CD4-positive, CD25-positive, alpha-beta regulatory T cell (primary cell): ENCODE measurements at places on chromosomes 7 and 10. TPM values are rescaled to one million over a fixed set of nuclear protein-coding genes. Genes with fewer than 3 reads are reported as not detected.

Gene PLEKHS1
- polyA plus RNA-seq: not detected

DNA sequence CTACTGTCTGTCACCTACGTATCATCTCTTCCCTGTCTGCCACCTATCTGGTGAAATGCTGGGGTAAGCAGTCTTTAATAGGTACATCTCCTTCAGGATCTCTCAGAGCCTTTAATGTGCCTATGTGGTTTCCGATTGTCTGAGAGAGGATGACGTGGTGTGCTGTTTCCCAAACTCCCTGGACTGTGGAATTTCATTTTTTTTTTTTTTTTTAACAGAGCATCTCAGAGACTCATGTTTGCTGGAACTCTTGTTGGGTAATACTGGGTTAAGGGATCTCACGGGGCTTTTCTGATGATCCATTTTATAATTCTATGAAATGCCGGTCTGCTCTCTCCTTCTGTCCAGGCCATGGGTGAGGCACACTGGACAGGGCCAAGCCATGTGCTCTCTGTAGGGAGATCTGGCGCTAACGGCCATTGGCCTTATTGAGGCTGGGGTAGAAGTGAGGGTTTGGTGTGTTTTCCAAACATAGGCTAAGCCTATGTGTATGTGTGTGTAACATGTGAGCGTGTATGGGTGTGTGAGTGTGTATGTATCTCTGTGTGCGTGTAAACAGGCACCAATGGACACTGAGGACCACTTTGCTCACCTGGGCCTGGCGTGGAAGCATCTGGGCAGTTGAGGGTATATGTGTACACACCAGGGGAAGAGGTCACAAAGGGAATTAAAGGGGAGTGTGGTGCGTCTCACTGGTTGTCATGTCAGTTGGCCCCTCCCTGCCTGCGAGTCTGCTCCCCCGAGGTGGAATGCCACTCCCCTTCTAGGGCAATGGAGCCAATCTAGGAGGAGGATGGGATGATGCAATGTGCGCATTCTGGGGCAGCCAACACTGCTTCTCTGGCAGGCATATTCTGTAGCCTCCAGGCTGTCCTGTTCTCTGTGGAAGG, 7.8 kb downstream of the ADRA2A start:
- H3K4me3 ChIP-seq: no peak overlapping the region
- DNase-seq: no peak
- H3K36me3 ChIP-seq: no peaks in the 10 kb centered on the region
- peaks cover 3% of the 10 kb centered on the region for H3K27me3 ChIP-seq
- H3K27ac ChIP-seq: no peak overlapping the region

DNA sequence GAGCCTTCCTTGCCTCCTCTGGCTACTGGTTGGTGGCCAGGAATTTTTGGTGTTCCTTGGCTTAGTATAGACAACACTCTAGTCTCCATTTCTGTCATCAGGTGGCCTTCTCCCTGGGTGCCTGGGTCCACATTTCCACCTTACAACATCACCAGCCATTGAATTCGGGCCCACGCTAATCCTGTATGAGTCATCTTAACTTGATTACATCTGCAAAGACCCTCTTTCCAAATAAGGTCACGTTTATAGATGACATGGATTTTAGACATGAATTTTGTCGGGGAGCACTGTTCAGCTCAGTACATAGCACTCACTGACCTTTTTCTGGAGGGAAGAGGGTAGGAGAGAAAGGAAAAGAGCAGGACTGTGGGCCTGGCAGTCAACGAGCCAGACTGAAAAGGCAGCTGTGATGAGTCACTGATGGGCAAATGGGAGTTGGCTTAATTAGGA, 39.4 kb downstream of the MMRN2 start:
- no peak overlapping the region for H3K27ac ChIP-seq
- peaks cover 22% of the 10 kb centered on the region for H3K36me3 ChIP-seq
- DNase-seq: no peak
- no peak overlapping the region for H3K4me3 ChIP-seq
- no peaks in the 10 kb centered on the region for H3K27me3 ChIP-seq
- H3K4me1 ChIP-seq: no peaks in the 10 kb centered on the region

Gene PLEKHA1
- polyA plus RNA-seq: 102 TPM

Gene EN2
- polyA plus RNA-seq: not detected

Gene PITX3
- polyA plus RNA-seq: not detected

GRCh38 chr7:47435889-47436312, 146.0 kb downstream of the TNS3 start:
- DNase-seq: no peak
- H3K4me1 ChIP-seq: no peaks in the 10 kb centered on the region
- no peak overlapping the region for H3K4me3 ChIP-seq
- H3K36me3 ChIP-seq: no peaks in the 10 kb centered on the region
- H3K27ac ChIP-seq: no peak overlapping the region

DNA sequence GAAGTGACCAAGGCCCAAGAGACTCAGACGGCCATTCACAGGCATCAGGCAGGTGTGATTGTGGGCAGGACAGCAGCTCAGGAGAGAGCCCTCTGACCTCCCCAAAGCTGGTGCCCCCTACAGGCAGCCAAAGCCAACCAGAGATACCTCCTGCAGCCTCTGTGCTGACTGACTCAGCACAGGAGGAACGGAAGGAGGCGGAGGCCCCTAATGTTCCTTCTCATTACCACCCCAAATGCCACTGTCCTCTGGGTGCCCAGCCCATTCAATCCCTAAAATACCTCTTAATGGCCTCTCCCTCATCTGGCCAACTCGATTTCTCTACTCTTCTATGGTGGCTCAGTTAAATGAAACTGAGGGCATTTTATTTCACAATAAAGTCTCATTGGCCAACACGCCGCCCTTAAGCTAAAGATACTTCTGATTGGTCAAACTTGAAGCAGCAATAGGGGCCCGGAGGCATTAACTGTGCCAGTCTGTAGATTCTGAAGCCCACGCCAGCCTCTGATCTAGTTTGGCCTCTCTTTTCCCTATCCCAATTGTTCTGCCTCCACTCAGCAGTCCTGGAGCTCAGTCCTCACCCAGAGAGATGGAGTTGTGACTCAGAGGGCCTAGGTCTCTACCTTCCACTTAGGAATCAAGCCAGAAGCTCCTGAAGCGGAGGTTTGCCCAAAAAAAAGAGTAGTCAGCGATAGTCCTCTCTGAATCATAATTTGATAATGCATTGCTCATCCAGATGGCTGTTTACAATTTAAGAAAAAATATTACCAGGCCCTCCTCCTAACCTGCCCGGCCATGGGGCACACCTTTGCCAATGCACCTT, 1.2 kb downstream of the CYREN start:
- peak; percentile 50 for DNase-seq
- H3K36me3 ChIP-seq: peaks cover 24% of the 10 kb centered on the region
- no peaks in the 10 kb centered on the region for H3K27me3 ChIP-seq
- peaks cover 25% of the 10 kb centered on the region for H3K4me1 ChIP-seq

DNA sequence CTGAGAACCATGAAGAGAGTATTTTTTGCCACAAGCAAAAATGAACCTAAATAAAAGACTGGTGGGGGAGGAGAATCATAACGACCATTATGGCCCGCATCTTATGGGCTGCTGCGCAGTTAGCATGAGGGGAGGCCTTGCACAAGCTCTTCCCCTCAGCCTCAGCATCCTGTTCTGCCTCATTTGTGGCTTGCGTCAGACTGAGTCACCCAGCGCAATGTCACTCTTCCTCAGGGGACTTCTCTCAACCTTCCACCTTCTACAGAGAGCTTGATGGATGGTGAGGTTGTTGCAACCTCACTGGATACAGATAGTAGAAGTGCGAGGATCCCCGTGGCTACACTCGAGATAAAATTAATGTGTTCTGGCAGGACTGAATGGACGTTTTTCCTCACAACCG, 16.8 kb upstream of the GPR15LG start:
- no peak overlapping the region for H3K27ac ChIP-seq
- no peak overlapping the region for H3K4me3 ChIP-seq
- H3K36me3 ChIP-seq: peaks cover 30% of the 10 kb centered on the region
- peaks cover 2% of the 10 kb centered on the region for H3K27me3 ChIP-seq
- no peaks in the 10 kb centered on the region for H3K4me1 ChIP-seq
- no peak for DNase-seq

Gene PKD2L1
- not detected for polyA plus RNA-seq

- H3K4me1 ChIP-seq: no peaks in the 10 kb centered on the region
- H3K27me3 ChIP-seq: no peaks in the 10 kb centered on the region
- H3K27ac ChIP-seq: no peak overlapping the region
- no peaks in the 10 kb centered on the region for H3K36me3 ChIP-seq
- H3K4me3 ChIP-seq: no peak overlapping the region
Measured at GRCh38 chr10:18094793-18095192, 45.4 kb upstream of the CACNB2 start.

Gene STK17A
- polyA plus RNA-seq: 104 TPM

- H3K27ac ChIP-seq: no peak overlapping the region
- no peaks in the 10 kb centered on the region for H3K36me3 ChIP-seq
- H3K27me3 ChIP-seq: no peaks in the 10 kb centered on the region
- no peak overlapping the region for H3K4me3 ChIP-seq
Measured at GRCh38 chr7:14871880-14872279, 30.7 kb downstream of the DGKB start.

DNA sequence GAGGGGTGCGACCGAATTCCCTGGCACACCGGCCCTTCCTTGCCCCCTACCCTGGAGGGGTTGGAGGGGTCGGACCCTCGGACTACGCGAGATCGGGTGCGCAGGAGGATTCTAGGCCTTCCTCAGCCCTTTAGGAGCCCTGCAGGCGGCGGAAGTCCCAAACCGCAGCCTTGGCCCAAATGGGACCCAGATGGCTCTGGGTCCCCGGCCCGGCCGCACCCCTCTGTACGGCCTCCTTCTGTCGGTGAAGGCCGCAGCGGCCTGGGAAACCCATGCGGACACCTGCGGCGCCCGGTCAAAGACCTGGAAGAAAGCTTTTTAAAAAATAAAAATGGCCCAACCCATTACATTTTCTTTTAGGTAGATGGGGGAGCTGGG, 2.4 kb upstream of the VAX1 start:
- H3K36me3 ChIP-seq: no peaks in the 10 kb centered on the region
- H3K4me3 ChIP-seq: no peak overlapping the region
- peaks cover 27% of the 10 kb centered on the region for H3K27me3 ChIP-seq
- no peak for DNase-seq
- no peaks in the 10 kb centered on the region for H3K4me1 ChIP-seq

Gene ZNRF2
- 6.1 TPM for polyA plus RNA-seq

Gene ASIC3
- not detected for polyA plus RNA-seq

Gene LRRD1
- not detected for polyA plus RNA-seq

- H3K27ac ChIP-seq: no peak overlapping the region
- H3K4me1 ChIP-seq: no peaks in the 10 kb centered on the region
- no peaks in the 10 kb centered on the region for H3K27me3 ChIP-seq
- no peaks in the 10 kb centered on the region for H3K36me3 ChIP-seq
- H3K4me3 ChIP-seq: no peak overlapping the region
Measured at GRCh38 chr7:155011086-155011485, 8.2 kb upstream of the PAXIP1 start.

DNA sequence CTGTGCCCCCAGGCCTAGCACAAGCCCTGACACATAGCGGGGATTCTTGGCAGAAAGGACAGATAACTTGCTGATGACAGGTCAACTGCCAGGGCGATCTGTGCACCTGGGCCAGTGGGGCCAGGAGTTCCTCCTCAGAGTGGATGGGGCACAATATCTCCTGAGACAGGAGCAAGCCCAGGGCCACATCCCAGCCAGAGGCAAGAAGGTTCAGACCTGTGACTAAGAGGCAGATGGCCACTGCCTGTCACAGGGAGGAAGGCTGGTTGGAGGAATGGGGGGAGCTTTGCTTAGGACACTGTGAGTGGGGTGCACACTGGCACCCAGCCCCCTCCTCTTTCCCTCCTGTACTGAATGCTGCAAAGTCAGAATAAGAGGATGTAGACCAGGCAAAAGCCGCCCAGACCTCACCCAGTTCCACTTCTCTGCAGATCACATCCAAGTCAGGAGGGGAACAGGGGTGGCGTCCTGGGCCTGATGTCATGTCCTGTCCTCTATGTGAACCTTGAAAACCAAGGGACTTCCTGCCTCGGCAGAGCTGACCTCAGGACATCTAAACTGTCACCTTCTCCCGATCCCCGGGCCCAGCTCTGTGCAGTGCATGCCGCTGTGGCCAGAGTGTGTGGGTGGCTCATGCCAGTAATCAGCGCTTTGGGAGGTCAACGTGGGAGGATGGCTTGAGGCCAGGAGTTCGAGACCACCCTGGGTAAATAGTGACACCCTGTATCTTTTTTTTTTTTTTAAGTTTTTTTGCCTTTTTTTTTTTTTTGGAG, 1.3 kb downstream of the GUSB start:
- peak overlapping the region; percentile 67 for H3K27ac ChIP-seq
- H3K36me3 ChIP-seq: peaks cover 4% of the 10 kb centered on the region
- no peaks in the 10 kb centered on the region for H3K27me3 ChIP-seq
- H3K4me1 ChIP-seq: peaks cover 21% of the 10 kb centered on the region
- H3K4me3 ChIP-seq: peak overlapping the region; percentile 66
- DNase-seq: peak; percentile 52

Gene HYAL4
- polyA plus RNA-seq: not detected

DNA sequence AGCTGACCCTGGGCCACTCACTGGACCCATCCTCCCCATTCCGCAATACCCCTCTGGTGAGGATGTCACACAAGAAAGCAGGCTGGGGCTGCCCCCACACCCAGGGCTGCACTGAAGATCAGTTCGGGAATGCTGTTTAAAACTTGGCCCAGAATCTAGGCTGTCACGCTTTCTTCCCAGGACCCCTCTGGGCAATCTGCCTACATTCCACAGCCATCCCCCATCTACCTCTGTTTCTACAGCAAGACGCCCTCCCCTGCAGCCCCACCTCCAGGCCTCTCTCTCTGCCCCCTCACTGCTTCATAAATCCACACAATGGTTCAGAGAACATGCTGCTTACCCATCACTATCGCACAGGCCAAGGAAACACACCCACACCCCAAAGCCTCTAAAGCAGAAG, 36.1 kb downstream of the XPNPEP1 start:
- H3K27me3 ChIP-seq: no peaks in the 10 kb centered on the region
- no peak overlapping the region for H3K27ac ChIP-seq
- H3K4me1 ChIP-seq: no peaks in the 10 kb centered on the region
- DNase-seq: no peak

Gene TMEM236
- polyA plus RNA-seq: not detected

- H3K27me3 ChIP-seq: no peaks in the 10 kb centered on the region
- no peaks in the 10 kb centered on the region for H3K4me1 ChIP-seq
- no peaks in the 10 kb centered on the region for H3K36me3 ChIP-seq
- no peak for DNase-seq
Measured at GRCh38 chr7:45703373-45703821, 129.2 kb downstream of the ADCY1 start.

GRCh38 chr10:100775386-100775785, 30.0 kb downstream of the PAX2 start:
- no peak overlapping the region for H3K4me3 ChIP-seq
- no peak for DNase-seq
- H3K27ac ChIP-seq: no peak overlapping the region
- no peaks in the 10 kb centered on the region for H3K36me3 ChIP-seq
- peaks cover 4% of the 10 kb centered on the region for H3K27me3 ChIP-seq

DNA sequence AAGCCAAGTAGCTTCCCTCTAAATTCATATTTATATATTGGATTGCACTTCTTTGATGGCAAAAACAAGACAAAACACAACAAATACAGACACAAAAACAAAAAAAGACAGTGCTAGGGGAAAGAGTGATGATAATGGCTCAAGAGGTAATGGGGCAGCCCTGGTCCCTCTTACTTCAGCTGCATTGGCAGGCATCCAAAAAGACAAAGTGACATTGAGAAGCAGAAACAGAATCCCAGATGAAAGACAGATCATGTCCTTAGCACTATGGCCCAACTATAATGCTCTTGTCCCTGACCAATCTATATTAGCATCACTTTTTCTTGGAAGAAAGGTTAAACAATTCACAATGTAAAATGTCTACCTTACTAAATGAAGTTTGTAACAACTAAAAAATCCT, 76.2 kb downstream of the GPR85 start:
- no peak overlapping the region for H3K4me3 ChIP-seq
- no peaks in the 10 kb centered on the region for H3K36me3 ChIP-seq
- no peaks in the 10 kb centered on the region for H3K27me3 ChIP-seq

GRCh38 chr10:103493362-103493915, at the start of gene NEURL1:
NEURL1 (plus strand) TSS chr10:103493705; CDS start chr10:103494388, 683 bp downstream.
- H3K27me3 ChIP-seq: peaks cover 22% of the 10 kb centered on the region
- peaks cover 17% of the 10 kb centered on the region for H3K4me1 ChIP-seq
- no peaks in the 10 kb centered on the region for H3K36me3 ChIP-seq
- DNase-seq: no peak
- no peak within 1 kb of the TSS for H3K27ac ChIP-seq
- H3K4me3 ChIP-seq: no peak within 1 kb of the TSS
